ENCODE measurements at places on chromosomes 6 and 20.
A peak's percentile ranks its signal among the peaks of the same experiment; 100 is the strongest.

- DNase-seq = no peak
Measured at GRCh38 chr6:153849072-153849779, 189.8 kb upstream of the OPRM1 start.

DNA sequence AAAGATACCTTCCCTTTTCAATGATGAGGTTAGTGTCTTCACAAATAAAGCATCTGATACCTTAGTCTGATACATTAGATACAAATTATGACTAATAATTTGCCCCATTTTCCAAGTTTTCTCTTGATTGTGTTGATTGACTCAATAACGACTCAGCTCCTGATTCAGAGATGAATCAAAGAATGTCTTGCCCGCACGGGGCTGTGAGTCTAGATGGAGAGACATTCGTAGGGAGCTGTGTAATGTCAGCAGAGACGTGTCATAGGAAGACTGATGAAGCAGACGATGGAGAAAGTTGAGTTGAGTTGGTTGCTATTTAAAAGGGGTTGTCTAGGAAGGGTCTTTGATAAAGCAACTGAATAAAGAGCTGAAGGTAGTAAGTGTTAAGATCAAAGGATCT lies 78.2 kb downstream of the TSHZ2 start:
- DNase-seq = no peak

DNA sequence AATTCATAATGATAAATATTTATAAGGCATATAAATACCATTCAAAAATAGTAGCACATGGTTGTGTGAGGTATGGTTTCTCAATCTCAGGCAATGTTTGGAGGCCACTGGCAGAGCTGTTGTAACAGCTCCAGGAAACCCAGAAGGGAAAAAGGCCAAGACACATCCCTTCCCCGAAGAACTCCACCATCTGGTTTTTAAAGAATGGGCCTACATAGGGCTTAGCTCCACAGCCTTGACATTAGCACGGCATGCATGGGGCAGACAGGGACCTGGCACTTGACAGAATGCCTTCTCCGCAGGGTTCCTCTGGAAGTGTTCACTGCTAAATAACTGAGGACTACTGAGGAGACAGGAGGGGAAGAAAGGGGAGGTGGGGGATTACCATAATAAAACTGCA lies 16.1 kb upstream of the FOXO3 start:
- no peak for DNase-seq

DNA sequence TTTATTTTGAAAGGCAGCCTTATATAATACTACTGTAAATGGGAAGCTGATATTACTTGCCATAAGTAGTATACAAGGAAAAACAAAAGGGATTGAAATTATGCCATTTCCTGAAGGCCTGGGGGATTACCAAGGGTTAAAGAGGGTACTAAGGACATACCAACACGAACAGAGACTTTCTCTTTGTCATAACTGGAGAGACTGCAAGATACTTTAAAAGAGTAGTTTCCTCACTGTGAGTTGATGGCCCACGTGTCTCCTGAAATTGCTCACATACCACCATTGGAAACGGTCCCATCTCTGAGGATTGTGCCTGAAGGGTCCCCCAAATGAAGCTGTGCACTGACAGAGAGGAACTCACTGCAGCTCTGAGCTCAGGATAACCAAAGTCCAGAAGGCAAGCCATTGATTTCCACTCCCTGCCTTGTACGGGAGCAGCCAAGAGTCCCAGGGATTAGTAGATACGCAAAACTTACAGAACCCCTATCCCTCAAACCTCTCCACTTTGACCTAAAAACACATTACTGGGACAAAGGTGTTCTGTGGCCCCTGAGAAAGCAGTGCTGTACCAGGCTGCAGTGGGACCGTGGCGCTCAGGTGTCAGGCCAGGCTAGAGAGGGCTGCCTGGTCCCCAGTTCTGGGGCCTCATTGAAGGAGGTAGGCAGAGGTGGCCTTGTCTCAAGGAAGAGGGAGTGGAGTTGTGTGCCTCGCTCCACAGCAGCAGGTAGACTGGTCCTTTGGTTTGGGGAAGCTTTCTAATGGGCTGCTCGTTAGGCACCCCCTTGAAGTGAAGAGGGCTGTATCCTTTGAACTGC lies 15.2 kb downstream of the PSMG4 start:
- no peak for DNase-seq

DNA sequence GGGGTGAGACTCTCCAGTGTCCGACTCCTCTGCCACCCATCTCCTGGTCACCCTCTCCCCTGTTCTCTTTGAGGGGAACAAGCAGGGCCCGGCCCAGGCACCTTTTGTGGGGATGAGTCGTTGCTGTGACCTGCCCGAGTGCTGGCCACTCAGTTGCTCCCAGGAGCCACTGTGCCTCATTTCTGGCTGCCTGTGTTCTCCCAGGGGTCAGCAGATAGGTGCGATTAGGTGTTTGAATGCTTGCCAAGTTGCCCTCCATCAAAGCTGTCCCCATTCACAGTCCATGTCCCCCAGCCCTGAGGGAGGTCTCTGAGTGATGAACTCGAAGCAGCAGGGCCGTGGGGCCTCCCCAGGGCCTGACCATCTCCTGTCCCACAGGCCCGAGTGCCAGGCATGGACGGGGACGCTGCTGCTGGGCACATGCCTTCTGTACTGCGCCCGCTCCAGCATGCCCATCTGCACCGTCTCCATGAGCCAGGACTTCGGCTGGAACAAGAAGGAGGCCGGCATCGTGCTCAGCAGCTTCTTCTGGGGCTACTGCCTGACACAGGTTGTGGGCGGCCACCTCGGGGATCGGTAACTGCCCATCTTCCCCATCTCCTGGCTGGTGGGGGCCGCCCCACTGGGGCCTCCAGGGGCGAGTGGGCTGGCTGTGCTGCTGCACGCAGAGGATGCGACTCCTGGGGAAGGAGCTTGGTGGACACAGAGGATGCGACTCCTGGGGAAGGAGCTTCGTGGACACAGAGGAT lies 4.1 kb downstream of the SLC17A9 start:
- no peak for DNase-seq

DNA sequence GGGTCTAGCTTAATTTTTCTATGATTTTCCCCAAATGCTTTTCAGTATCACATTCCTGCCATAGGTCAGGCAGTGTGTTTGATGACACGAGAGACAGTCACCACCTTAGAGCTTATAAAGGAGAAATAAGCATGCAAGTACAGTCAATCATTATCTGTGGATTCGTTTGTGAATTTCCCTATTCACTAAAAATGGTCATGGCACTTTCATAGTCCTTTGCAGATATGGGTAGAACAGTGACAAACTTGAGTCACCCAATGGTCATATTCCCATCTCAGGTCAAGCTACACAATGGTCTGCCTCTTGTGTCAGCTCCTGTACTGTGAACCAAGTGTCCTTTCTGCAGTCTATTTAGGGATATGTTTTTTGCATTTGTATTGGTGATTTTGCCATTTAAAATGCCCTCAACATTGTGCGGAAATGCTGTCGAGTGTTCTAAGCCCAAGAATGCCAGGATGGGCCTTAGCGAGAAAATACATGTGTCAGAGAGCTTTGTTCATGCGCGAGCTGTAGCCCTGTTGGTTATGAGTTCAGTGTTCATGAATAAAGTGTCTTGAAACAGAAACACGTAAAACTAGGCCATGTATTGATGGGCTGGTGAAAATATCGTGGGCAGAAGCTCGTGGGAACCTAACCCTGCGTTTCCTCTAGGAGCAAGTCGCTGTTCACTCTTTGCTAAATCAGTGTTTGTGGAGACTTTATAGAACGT lies 19.8 kb downstream of the SUMO4 start:
- no peak for DNase-seq

DNA sequence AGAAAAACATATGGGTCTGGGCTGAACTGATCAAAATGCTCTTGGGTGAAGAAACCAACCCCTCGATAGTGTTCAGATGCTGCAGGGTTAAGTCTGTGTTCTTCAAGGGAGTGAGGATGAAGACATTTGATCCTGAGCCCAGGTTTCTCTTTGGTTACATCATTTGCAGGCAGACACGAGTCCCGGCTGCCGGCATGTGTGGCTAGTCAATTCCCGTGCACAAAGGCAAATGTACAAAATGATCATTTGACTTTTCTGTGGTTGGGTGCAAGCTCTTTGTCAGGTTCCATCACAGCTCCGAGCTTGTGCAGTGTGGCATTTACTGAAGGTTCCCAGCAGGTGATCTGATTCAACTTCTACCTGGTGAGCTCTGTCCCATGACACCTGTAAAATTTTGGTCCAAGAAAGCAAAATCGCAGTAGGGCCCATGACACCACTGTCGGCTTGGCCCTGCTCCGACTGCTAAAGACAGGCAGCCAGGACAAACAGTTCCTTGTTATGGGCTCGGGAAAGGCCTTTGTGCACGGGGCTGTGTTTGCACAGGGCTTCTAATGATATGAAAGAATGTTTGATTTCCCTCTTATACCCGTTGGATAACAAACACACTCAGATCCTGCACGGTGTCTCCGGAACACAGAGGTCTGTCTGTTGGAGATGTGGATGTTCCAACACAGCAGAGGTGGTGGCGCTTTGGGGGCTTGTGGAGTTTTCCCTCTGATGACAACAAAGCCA lies 46.9 kb downstream of the GJA10 start:
- DNase-seq = peak; percentile 60

- DNase-seq = peak; percentile 57
Measured at GRCh38 chr6:16511040-16511660, 250.1 kb downstream of the ATXN1 start.

DNA sequence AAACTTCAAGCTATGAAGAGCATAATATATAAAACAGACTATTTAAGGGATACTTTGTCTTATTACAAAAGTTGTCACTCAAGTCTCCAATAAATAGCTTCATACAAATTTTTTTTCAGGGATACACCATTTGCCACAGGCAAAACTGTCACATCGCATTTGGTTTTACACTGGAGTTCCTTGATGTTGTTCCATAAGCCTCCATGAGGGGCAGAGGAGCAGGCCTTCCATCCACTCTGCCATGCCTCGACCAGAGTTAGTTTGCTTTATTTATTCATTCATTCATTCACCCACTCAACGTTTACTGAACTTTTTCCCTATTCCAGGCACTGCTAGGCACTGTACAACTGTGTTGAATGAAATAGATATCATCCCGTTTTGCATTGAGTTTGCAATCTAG lies 246.6 kb downstream of the PHF3 start:
- DNase-seq = no peak

- DNase-seq = no peak
Measured at GRCh38 chr6:90978046-90978445, 391.2 kb upstream of the MAP3K7 start.

Data from astrocyte of the spinal cord (primary cell).